ENCODE measurements at places on chromosomes 16 and 17.

DNA sequence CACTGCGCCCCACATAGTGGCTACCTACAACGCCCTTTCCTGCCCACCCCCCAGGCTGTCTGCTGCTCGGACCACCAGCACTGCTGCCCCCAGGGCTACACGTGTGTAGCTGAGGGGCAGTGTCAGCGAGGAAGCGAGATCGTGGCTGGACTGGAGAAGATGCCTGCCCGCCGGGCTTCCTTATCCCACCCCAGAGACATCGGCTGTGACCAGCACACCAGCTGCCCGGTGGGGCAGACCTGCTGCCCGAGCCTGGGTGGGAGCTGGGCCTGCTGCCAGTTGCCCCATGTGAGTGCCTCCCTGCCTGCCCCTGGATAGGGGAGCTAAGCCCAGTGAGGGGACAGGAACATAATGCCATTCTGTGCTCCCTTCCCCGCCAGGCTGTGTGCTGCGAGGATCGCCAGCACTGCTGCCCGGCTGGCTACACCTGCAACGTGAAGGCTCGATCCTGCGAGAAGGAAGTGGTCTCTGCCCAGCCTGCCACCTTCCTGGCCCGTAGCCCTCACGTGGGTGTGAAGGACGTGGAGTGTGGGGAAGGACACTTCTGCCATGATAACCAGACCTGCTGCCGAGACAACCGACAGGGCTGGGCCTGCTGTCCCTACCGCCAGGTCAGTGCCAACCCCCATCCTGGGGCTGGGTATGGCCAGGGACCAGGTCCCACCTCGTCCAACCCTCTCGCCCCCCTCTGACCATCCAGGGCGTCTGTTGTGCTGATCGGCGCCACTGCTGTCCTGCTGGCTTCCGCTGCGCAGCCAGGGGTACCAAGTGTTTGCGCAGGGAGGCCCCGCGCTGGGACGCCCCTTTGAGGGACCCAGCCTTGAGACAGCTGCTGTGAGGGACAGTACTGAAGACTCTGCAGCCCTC lies 7.1 kb downstream of the GRN start:
- DNase-seq = no peak

- no peak for DNase-seq
Observed at GRCh38 chr16:83110269-83110668, 483.5 kb downstream of the CDH13 start.

DNA sequence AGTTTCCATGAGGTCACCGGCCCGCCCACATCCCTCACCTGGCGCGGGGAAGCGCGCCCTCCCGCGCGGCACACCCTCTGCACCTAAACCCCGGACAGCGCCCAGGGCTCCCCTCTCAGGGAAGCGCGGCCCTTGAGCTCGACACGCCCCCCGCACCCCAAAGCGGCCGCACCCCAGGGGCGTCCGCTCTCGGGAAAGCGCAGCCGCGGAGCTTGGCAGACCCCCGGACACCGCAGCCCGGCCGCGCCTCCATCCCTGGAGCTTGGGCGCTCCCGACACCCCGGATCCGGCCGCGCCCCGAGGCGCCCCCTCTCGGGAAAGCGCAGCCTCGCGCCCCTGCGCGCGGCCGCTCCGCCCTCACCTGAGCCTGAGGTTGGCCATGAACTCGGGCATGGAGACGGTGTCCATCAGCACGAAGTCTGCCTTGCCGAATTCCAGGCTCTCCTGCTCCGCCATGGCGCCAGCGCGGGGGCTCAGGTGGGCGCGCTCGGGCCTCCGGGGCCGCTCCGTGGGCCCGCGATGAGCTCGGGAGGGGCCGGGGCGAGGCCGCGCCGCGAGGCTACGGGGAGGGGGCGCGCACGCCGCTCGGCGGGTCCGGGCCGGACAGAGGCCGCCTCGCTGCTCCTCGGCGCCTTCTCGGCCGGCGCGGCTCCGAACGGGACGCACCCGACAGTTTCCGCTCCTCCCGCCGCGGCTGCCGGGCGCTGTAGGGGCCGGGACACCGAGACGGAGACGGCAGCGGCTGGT lies at the start of gene MYO1D:
MYO1D (minus strand) TSS at position 708 of the 747 bp plus-strand sequence; CDS start at position 456, 252 bp downstream.
- DNase-seq = no peak

DNA sequence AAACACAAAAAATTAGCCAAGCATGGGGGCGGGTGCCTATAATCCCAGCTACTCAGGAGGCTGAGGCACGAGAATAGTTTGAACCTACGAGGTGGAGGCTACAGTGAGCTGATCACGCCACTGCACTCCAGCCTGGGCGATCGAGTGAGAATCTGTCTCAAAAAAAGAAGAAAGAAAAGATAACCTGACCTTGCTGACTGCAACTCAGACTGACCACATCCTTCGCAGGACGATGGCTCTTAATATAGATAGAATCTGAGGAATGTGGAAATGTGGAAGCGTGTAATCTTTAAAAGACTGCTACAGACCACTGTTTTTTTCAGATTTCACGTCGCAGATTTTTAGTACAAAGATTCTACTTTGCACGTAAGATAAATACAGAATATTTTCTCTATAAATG lies 37.8 kb downstream of the KLHDC4 start:
- DNase-seq = no peak

DNA sequence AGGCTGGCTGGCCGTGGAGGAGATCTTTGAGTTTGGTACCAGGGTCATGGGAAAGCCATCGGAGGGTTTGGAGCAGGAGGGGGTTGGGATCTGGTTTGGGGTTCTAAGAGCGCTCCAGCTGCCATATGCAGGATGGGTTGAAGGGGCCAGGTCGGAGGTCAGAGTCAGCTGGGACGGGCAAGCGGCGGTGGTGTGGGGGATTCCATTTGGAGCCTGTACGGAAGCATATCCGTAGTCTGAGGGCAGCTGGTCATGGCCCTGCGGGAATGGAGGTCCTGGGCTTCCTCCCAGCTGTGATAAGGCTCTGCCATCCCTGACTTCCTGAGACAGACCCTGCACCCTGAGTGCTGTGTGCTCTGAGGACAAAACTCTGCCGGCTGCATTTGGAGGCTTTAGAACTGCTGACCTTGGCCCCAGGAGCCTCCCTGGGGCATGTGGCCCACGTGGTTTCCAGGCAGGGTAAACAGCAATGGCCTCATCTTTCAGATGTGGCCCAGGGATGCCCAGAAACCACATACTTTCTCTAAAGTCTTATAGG lies 46.5 kb downstream of the ATP2C2 start:
- DNase-seq = no peak

DNA sequence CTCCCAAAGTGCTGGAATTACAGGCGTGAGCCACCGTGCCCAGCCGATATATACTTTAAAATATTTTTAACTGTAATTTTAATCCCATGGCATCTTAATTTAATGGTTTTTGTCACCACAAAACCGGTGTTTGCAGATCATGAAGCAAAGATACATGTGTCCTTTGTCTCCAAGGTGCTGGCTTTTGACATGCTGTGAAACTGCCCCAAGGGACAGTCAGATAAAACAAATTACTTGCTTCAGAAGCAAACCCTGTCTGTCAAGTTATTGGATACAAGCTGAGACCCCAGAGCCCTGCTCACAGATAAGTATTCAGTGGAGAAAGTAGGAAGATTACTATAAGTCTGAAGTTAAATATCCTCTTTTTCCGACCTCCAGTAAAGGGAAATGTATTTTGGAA lies 39.8 kb downstream of the ARL4D start:
- no peak for DNase-seq

- DNase-seq = no peak
Observed at GRCh38 chr16:1460602-1461138, 14.2 kb downstream of the CLCN7 start.

DNA sequence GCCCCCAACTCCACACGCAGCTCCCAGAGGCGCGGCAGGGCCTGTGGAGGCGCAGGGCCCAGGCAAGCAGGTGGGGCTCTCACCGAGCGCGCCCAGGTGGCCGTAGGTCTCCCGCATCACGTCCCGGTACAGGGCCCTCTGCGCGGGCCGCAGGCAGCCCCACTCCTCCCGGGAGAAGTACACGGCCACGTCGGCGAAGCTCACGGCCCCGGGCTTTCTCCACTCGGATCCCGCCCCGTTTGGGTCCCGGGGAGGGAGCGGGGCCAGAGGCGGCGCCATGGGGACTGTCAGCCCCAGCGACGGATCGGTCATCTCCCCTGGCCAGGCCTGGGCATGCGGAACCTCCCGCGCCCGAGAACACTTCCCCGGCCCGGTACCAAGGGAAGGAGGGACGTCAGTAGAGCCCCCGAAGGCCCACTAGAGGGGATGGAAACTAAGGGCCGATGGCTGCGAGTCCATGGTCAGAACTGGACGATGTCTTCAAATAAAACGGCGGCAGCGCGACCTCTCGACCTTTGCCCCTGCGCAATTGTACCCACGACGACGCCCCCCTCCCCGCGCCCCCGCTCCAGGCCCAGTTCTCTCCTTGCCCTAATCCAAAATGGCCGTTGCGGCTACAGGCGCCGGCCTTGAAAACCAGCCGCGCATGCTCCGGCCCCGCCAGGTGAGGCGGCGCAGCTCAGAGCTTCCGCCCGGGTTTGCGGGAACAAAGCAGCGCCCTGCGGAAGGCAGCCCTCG lies at the start of gene ZNF747:
ZNF747 (minus strand) TSS at position 491 of the 738 bp plus-strand sequence; CDS start at position 312, 179 bp downstream.
- peak; percentile 32 for DNase-seq

DNA sequence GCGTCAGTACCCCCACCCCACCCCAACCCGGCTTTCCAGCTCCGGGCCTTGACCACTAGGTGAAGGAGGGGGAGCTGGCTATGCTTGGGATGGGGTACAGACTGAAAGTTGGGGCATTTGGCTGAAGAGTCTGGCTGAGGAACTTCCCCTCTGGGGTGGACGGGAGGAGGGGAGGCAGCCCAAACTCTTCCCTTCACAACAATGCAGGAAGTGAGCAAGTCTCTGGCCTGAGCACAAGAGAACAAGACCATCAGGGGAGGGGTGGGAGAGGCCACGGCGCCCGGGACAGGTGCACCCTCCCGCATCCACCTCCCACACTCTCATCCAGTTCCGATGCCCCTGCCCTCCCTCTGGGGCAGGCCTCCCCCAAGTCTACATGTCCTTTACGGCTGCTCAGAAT lies 5.6 kb downstream of the USH1G start:
- DNase-seq = no peak

- no peak for DNase-seq
Observed at GRCh38 chr17:42872251-42872965, 21.4 kb downstream of the AOC3 start.

DNA sequence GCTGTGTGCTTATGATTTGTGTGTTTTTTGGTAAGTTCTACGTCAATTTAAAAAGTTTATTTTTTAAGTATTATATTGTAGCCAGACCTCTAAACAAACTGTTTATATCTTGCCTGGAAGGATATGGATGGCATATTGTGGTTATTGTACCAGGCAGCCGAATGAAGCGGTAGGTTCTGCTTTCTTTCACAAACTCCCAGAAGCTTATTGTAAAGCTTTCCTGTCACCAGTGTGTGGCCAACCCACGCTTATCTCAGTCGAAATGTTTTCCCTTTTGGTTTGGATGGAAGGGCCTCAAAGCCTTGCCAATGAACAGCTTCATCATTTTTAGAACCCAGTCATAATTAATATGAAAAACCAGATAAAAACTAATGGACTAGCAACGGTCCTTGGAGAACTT lies 53.1 kb downstream of the CYB5B start:
- no peak for DNase-seq

- DNase-seq = no peak
Observed at GRCh38 chr17:11272191-11272590, 31.2 kb downstream of the SHISA6 start.

DNA sequence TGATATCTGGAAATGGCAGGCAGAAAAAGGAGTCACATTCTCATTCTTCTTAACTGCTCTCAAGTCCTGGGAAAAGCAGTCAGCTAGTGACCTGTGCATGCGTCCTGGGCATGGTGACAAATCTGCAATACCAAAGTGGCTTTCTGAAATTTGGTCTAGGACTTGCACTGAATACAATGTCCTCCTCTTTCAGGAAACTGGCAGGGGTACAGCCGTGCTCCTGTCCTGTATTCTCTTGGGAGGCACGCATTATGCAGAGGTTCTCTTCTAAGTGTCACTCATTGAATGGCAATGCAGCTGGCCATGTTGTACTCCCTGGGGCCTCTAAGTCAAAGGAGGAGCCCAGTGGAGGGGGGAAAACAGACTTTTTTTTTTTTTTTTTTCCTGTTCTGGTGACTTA lies 10.6 kb downstream of the PHF12 start:
- no peak for DNase-seq

DNA sequence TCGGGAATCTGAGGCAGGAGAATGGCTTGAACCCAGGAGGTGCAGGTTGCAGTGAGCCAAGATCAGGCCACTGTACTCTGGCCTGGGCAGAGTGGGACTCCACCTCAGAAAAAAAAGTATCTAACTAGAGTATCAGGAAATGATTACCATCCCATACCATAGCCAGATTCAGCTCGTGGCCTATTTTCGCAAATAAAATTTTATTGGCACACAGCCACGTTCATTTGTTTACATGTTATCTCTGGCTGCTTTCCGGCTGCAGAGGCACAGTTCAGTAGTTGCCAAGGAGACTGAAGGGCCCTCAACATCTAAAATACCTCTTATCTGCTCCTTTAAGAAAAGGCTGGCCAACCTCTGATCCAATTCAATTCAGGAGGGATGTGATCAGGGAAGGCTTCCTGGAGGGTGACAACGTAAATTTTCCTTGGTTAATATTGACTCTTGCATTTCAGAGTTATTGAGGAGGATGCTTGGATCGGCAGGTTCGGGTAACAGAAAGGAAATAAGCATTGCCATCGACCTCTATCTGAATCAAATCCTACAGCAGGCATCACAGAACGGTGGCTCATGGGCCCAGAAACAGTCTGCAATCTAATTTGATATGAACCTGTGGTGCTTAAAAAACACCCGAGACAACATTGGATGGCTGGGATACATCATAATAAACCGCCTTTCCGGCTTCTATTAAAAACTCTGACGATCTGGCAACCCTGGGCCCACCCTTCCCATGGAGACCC lies 73.8 kb downstream of the XYLT1 start:
- no peak for DNase-seq

- DNase-seq = no peak
Observed at GRCh38 chr17:55576237-55576995, 65.2 kb upstream of the SMIM36 start.
